Activated naive CD8-positive, alpha-beta T cell treated with anti-CD3 and anti-CD28 coated beads, Interleukin-2, amount 10 ng/mL, durations not matched to agents 7 days and 5 days (primary cell): ENCODE measurements at places on chromosomes 7 and 10. TPM values are rescaled to one million over a fixed set of nuclear protein-coding genes. Genes with fewer than 3 reads are reported as not detected.
A peak's percentile ranks its signal among the peaks of the same experiment; 100 is the strongest.

GRCh38 chr10:24971374-24971773 is 19.0 kb upstream of the PRTFDC1 start:
- H3K4me1 ChIP-seq: peaks cover 2% of the 10 kb centered on the region
- H3K4me3 ChIP-seq: no peak overlapping the region
- peaks cover 3% of the 10 kb centered on the region for H3K36me3 ChIP-seq
- no peaks in the 10 kb centered on the region for H3K27me3 ChIP-seq

DNA sequence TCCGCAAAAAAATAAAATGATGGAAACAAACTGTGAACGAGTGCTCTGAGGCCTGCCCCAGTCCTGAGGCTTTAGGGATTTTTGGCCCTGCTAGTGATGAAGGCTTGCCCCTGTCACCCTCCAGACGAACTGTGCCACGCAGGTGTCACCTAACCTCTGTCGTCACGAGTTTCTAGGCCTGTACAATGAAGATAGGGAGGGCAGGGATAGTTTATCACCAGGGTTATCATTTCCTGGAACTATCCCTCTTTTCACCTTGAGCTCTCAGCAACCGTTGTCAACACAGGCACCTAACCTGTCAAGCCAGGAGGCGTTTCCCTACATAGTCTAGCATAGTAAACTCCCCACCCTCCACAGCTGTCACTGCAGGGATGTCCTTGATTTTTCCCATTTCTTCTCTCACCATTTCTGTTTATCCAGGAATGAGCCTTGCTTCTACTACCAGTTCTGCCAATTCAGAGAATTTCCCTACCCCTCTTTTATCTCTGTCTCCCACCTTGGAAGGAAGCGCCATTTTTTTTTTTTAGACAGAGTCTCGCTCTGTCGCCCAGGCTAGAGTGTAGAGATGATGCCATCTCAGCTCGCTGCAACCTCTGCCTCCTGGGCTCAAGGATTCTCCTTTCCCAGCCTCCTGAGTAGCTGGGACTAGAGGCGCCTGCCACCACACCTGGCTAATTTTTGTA is 2.2 kb upstream of the ACHE start:
- H3K4me3 ChIP-seq: no peak overlapping the region
- H3K27ac ChIP-seq: no peak overlapping the region
- H3K36me3 ChIP-seq: no peaks in the 10 kb centered on the region
- no peak for DNase-seq
- peaks cover 8% of the 10 kb centered on the region for H3K4me1 ChIP-seq

GRCh38 chr7:83640240-83640639 is 8.7 kb downstream of the SEMA3E start:
- no peaks in the 10 kb centered on the region for H3K36me3 ChIP-seq
- no peaks in the 10 kb centered on the region for H3K4me1 ChIP-seq
- no peak overlapping the region for H3K4me3 ChIP-seq

DNA sequence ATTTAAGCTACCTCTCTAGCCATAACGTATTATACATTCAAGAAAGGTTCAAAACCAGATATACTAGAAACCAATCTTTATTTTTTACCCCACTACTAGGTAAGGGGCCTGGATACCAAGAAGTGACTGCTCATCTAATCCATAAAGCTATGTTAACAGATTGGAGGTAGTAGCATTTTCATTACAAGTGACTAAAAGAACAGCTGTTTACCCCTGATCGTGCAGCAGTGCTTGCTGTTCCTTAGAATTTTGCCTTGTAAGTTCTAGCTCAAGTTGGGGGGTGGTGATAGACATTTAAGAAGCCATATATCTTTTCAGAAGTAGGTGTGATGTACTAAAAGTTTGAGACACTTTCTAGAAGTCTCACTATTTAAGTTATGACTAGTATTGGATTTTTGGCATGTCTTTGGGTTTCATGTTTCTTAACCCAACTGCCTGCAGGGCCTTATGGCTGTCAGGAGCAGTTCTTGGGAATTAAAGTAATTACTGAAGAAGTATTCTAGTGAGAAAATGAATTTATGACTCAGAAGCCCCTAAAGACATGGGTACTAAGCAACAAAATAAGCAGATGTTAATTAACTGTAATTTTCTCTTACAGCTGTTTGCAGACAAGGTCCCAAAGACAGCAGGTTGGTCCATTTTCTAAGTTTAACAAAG is 2.3 kb downstream of the PPIA start:
- DNase-seq: no peak
- peak overlapping the region; percentile 98 for H3K4me3 ChIP-seq
- H3K4me1 ChIP-seq: peaks cover 28% of the 10 kb centered on the region

DNA sequence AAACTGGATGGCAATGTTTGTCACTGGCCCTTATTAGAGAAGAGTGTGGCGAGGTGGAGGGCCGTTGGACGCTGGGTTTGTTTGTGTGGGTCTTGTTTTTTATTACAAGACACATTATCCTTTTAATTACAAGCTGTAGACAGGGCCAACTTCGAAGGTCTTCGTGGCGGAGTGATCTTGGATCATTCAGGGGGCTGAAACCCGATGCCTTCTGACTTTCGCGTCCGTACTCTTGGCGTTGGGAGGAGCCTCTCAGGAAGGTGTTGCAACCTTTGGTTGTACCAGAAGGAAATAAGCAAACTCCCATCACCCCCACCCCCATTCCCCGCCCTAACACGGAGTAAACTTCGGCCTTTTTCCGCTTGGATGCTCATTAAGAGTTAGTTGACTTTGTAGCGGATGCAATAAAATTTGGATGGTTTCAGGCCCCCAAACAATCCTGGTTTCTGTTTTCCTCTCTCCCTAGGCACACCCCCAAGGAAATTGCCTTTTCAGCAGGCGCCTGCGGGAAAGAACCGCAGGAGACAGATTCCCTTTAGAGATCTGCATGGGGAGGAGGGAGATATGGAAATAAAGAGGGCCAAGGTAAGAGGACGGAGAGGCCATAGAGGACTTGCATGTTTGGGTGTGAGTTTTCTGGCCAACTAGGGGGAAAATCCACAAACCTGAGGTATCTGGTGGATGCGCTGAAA is 294.5 kb upstream of the NFE2L3 start:
- H3K27ac ChIP-seq: no peak overlapping the region
- no peak for DNase-seq
- H3K4me3 ChIP-seq: no peak overlapping the region
- peaks cover 32% of the 10 kb centered on the region for H3K4me1 ChIP-seq
- H3K27me3 ChIP-seq: peaks cover 59% of the 10 kb centered on the region

- H3K4me1 ChIP-seq: no peaks in the 10 kb centered on the region
- no peak for DNase-seq
- no peaks in the 10 kb centered on the region for H3K36me3 ChIP-seq
- H3K4me3 ChIP-seq: no peak overlapping the region
- H3K27me3 ChIP-seq: peaks cover 4% of the 10 kb centered on the region
Measured at GRCh38 chr7:17625043-17625442, 315.3 kb downstream of the SNX13 start.

- no peak overlapping the region for H3K27ac ChIP-seq
- peaks cover 9% of the 10 kb centered on the region for H3K27me3 ChIP-seq
- no peak overlapping the region for H3K4me3 ChIP-seq
- no peaks in the 10 kb centered on the region for H3K36me3 ChIP-seq
- DNase-seq: no peak
- no peaks in the 10 kb centered on the region for H3K4me1 ChIP-seq
Measured at GRCh38 chr7:152710153-152710442, 34.2 kb upstream of the XRCC2 start.

- no peak for DNase-seq
- H3K4me3 ChIP-seq: no peak overlapping the region
- no peaks in the 10 kb centered on the region for H3K27me3 ChIP-seq
- no peaks in the 10 kb centered on the region for H3K36me3 ChIP-seq
- H3K4me1 ChIP-seq: no peaks in the 10 kb centered on the region
Measured at GRCh38 chr10:130497056-130498010, 361.1 kb downstream of the GLRX3 start.

DNA sequence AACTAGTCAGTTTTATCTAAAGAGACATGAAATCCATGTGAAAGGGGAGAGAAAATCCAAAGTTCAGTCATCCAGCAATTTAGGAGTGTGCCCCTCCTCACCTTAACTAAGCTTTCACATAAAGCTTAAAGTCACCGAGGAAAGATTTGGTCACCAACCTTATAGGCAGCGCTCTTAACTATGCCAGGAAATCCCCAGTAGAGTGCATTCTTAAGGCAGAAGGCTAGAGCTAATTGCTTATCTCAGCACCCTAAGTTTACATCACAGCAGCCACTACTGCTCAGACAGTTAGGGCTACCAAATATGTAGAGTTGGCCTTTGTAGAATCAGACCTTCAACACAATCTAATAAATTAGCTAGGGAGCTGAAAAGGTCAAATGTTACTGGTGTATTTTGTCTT is 47.9 kb downstream of the MTPN start:
- H3K27ac ChIP-seq: no peak overlapping the region
- no peak for DNase-seq
- H3K36me3 ChIP-seq: peaks cover 27% of the 10 kb centered on the region
- no peaks in the 10 kb centered on the region for H3K27me3 ChIP-seq

- peaks cover 5% of the 10 kb centered on the region for H3K27me3 ChIP-seq
- DNase-seq: no peak
- H3K4me1 ChIP-seq: no peaks in the 10 kb centered on the region
- H3K4me3 ChIP-seq: no peak overlapping the region
Measured at GRCh38 chr10:88185830-88186229, 322.4 kb downstream of the PTEN start.

DNA sequence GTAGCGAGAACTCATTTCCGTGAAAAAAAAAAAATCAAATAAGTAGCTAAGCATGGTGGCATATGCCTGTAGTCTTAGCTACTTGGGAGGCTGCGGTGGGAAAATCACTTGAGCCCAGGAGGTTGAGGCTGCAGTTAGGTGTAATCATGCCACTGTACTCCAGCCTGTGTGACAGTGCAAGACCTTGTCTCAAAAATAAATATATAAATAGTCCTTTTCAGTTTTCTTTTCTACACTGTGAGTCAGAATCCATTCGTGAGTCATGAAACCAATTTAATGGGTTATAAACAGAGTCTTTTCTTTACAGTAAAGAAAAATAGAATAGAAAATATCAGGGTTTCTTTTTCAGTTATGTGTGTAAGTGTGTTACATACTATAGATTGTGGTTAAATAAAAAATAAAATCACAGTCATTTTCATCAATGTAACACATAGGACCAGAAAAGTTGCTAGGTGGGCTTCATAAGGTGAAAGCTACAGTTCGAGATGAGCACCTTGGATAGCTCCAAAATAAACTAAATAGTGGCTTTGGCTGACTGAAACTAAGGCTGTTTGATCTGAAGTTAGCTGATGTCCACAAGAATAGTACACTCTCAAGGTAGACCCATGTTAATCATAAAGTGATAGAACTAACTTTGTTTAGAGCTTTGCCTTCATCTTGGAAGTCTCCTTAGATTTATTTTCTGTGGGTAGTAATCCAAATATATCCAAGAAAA is 781.1 kb downstream of the GATA3 start:
- no peak overlapping the region for H3K4me3 ChIP-seq
- H3K27me3 ChIP-seq: no peaks in the 10 kb centered on the region
- H3K4me1 ChIP-seq: no peaks in the 10 kb centered on the region
- H3K27ac ChIP-seq: no peak overlapping the region
- DNase-seq: no peak

ZNRF2 gene
- 28.0 TPM for total RNA-seq

PRKRIP1 gene
- 39.1 TPM for total RNA-seq

DGKI gene
- total RNA-seq: not detected

ADRB1 gene
- 1.0 TPM for total RNA-seq

C10orf105 gene
- 0.17 TPM for total RNA-seq
